Amniotic epithelial cell (primary cell): ENCODE measurements at places on chromosomes 12 and 14.
A peak's percentile ranks its signal among the peaks of the same experiment; 100 is the strongest.

- DNase-seq = no peak
These were observed 42.1 kb downstream of the KRT80 start for GRCh38 chr12:52149651-52150241.

GRCh38 chr12:111607239-111607638 lies 8.1 kb upstream of the ATXN2 start:
- no peak for DNase-seq

DNA sequence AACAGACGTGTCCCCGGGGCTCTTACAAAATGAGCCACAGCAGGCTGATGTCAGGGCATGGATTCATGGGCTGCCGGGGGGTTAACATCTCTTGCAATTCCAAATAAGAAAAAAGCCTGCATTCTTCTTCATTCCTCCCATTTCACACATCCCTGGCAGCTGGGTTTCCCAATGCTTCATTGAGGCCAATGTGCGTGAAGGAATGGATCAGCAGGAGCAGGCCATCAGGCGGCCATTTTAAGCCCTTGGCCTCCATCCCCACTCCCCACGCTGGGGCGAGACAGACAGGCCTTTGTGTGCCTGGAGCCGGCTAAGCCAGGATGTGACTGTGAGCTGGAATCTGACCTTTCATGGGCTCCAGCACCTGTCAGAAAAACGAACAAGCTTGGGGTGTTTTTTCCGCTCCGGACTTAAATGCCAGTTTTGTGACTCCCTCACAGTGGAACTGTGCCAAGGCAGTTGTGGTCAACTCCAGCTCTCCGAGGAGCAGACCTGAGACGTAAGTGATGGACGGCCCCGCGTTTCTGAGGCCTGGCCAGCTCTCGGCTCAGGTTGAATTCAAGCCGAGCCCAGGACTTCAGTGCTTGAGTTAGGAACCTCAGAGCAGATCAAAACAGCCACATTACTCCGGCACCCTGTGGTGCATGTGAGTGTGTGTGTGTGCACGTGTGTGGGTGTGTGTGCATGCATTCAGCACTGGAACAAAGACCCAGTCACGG lies 133.1 kb downstream of the TMEM30B start:
- peak; percentile 99 for DNase-seq

DNA sequence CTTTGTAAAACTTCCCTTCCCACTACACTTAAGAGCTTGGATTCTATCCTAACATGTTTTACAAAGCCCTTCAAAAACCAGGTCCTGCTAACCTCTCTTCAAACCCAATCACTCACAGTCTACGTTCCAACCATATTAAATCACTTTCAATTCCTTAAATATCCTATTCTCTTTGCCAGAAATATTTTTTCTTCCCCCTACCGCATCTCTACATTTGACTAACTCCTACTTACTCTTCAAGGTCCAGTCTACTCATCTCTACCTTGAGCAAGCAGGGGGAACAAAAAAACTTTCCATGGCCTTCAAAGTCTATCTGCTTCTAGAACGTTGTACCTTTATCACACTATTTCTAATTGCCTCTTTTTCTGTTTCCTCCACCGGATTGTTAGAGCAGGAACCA lies 6.1 kb downstream of the ERGIC2 start:
- peak; percentile 20 for DNase-seq

DNA sequence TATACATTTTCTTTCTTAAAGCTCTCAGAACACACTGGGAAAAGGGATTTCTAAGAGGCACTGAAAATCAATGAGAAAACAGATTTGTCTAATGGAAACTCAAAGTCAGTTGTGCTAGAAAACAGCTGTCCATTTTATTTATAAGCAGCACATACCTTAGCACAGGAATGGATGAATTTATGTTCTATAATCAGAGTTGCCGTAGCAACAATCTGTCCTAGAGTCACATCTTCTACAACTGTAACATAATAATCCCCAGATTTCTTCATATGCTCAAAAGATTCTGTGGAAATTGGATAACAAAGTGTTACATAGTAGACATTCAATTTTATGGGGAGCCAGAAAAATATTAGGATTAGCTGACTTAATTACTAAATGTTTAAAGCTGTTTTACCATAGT lies 9.8 kb downstream of the GNPNAT1 start:
- DNase-seq = peak; percentile 21

DNA sequence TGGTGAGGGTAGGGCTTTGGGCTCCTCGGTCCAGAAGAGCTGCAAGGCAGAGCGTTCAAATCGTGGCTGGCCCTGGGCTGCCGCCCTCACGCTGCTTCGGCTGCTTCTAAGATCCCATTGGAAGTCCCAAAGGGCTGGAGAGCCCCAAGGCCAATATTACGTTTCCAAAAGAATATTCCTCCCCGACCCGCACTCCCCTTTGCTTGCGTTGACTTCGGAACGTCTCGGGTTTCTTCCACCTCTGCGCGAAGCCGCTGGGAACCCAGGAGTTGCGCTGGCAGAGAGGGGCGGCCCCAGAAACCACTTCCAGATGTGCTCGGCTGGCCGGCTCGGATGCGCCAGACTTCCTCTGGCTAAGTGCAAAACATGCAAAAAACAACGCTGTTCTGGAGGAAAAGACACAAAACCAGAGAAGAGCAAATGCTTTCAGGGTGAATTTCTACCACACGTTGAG lies at the start of gene GLT8D2:
GLT8D2 (minus strand) TSS at position 285 of the 454 bp plus-strand sequence. CDS start 30,539 bp downstream, outside the sequence.
- DNase-seq = peak; percentile 56

- no peak for DNase-seq
These were observed 25.9 kb downstream of the ZBTB42 start for GRCh38 chr14:104826861-104827176.

DNA sequence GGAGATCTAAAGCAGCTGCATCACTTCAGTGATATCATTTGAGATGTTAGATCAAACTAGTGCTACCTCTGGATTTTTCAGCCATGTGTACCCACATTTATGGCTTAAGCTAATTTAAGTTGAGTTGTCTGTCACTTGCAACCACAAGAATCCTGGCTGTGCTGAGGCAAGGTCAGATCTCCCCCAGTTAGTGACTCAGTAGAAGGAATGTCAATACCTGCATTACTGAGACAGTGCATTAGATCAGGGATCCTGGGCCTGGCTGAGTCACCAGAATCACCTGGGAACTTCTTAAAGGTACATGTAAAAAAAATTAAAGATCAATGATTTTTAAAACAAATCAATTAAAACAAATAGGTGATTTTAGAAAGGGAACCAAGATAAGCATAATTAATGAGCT lies 84.6 kb upstream of the GRIN2B start:
- DNase-seq = no peak

GRCh38 chr12:34402899-34403705 lies 380.8 kb downstream of the ALG10 start:
- DNase-seq = no peak

DNA sequence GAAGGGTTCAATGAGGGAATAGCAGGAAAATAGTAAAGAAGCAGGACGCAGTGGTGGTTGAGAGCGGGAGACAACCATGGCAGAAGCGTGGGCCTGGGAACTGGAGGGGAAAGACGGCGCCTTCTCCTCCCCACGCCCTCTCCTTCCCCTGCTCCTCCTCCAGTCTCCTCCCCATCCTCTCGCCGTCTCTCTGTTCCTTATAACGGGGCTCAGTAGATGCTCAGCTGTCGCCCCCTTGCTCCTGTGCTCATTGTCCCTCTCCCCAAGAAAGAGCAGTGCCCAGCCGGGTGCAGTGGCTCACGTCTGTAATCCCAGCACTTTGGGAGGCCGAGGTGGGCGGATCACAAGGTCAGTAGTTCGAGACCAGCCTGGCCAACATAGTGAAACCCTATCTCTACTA lies 142.0 kb downstream of the BCL11B start:
- DNase-seq = no peak

DNA sequence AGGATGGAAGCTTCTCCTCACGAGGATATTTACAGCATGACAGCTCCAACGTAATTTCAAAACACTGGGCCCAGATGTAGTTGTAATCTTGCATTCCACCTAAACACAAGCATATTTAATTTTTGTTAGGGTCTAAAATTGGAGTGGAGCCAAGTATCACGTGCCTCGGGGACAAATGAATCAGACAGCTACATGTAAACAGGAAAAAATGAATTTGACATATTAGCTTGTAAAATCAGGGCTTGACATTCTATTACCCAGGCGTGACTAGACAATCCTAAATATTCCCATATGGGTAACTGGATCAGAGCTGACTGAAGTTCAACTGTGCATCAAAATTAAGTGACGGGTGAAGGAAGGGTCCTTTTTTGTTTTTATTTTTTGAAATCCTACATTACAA lies 59.0 kb downstream of the MDM2 start:
- no peak for DNase-seq

GRCh38 chr14:22474730-22475351 lies 114.2 kb downstream of the DAD1 start:
- DNase-seq = no peak

DNA sequence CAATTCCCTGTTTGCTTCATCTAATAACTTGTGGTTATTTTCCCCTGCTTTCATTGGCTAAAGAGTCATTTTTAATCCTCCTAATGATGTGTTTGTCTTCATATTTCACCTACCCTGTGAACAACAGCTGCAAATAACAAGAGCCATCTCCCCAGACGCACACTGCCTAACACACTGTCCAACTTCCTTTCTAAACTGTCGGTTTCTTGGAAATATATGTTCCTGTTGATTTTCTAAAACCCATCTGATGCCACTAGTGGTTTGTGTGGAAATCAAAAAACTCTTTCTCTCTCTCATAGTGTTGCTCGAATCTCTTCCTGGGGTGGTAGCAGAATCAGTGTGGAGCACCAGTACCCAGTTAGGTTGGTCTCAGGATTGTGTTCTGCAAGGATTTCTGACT lies 226.9 kb downstream of the EPS8 start:
- no peak for DNase-seq

- peak; percentile 57 for DNase-seq
These were observed 70.8 kb downstream of the SRGAP1 start for GRCh38 chr12:63915105-63915800.

- peak; percentile 60 for DNase-seq
These were observed 76.3 kb downstream of the CACNA1C start for GRCh38 chr12:2129076-2129475.

- DNase-seq = peak; percentile 96
These were observed 124.8 kb upstream of the MAP1LC3B2 start for GRCh38 chr12:116434155-116435011.

GRCh38 chr12:47033789-47034555 lies 45.4 kb upstream of the PCED1B start:
- DNase-seq = peak; percentile 80

DNA sequence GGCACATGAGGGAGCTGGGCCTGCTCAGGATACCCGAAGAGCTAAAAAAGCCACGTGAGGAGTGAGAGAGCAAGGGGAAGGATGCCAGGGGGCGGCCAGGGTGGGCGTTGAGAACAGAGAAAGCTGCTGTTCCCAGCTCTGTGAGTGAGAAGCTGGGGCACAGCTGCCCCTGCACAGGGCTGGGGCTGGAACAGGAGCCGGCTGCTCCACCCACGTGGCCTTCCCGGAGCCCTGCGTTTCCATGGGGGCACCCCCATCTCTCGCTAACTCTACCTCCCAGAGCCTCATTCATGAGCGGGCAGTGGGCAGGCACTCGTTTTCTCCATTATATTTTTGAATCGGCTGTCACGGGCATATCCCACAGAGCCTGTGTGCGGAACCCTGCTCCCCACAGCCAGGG lies 42.7 kb downstream of the RFLNA start:
- no peak for DNase-seq

DNA sequence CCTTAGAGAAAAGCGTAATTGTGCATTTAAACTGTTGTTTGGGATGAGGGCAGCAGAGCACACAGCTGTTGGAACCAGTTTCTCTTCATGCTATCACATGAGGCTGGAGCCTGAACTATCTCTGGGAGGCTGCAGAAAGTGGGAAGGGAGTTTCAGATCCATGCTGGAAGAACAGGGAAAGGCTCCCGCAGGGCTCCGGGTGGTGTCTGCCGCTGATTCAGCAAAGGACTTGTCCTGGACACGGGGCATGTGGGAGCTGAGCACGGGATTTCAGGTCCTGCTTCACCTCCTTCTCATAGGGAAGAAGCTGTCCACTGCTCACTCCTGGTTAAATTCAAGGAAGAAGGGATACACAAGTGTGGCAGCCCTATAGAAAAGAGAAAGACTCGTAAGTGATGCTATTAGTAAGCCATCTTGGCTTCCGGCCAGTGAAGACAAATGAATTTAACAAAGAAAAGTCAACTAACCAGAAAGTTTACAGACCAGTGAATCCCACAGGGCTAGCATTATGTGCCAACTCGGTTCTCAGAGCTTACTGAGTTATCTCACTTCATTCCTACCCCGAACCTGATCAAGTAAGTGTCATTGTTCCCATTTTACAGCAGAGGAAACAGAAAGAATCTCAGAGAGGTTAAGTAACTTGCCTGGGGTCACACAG lies 6.7 kb upstream of the FZD10 start:
- no peak for DNase-seq

- DNase-seq = no peak
These were observed 46.8 kb downstream of the IQSEC3 start for GRCh38 chr12:113347-113746.

DNA sequence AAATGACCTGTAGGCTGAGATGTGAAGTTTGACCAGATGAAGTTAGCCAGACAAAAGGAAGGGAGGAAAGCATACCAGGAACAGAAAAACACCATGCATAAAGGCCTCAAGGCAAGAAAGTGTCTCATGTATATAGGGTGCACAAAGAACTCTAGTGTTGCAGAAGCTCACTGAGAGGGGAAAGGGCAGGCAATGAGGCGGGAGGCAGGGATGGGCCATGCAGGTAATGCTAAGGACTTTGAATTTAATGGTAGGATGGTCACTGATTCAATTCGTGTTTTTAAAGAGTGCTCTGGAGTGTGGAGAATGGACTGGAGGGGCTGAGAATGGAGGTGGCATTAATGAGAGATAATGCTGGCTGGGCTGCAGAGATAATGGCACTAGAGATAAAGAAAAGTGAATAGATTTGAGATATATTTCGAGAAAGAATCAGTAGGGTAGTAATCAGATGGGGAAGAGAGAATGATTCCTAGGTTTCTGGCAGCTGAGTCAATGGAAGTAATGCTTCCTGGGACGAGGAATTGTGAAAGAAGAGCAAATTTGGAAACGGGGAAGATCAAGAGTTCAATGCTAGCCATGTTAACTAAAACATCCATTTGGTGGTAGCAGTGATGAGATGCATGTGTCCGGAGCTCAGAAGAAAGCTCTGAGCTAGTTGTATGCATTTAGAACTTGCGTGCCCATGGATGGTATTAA lies 43.1 kb downstream of the LIMA1 start:
- peak; percentile 58 for DNase-seq

DNA sequence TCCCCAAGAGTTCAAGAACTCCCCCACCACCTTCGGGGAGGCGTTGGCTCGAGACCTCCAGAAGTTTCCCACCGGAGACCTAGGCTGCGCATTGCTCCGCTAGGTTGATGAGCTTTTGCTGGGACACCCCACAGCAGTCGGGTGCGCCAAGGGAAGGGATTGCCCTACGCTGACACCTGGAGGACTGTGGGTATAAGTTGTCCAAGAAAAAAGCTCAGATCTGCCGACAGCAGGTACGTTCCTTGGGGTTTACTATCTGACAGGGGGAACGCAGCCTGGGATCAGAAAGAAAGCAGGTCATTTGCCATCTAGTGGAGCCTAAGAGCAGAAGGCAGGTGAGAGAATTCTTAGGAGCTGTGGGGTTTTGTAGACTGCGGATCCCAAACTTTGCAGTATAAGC lies 98.8 kb downstream of the FRMD6 start:
- DNase-seq = peak; percentile 11

GRCh38 chr12:66297080-66297479 lies 5.2 kb upstream of the HELB start:
- no peak for DNase-seq
